ENCODE measurements at places on chromosomes 16 and 17.
A peak's percentile ranks its signal among the peaks of the same experiment; 100 is the strongest.

GRCh38 chr16:58518083-58518979 is 3.0 kb downstream of the SETD6 start:
- DNase-seq = no peak

GRCh38 chr16:48507391-48507790 is 102.6 kb downstream of the N4BP1 start:
- no peak for DNase-seq

GRCh38 chr17:35949401-35949800 is 5.9 kb upstream of the LYZL6 start:
- DNase-seq = no peak

DNA sequence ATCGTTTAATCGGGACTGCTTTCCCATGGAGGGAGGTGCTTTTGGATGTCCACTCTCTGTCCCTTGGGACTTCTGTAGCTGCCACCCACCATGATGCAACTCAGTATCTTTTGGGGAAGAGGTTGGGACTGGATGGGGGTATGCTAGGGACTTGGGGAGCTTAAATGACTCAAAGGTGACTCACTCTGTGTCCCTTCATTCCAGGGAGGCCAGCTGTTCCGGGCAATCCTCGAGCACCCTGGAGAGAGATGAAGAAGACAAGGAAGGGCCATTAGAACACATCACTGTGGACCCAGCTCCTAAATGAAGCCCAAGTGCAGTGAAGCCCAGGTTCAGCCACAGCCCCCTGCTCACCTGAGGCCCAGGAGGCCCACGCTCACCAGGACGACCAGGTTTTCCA is 4.6 kb downstream of the COL1A1 start:
- no peak for DNase-seq

DNA sequence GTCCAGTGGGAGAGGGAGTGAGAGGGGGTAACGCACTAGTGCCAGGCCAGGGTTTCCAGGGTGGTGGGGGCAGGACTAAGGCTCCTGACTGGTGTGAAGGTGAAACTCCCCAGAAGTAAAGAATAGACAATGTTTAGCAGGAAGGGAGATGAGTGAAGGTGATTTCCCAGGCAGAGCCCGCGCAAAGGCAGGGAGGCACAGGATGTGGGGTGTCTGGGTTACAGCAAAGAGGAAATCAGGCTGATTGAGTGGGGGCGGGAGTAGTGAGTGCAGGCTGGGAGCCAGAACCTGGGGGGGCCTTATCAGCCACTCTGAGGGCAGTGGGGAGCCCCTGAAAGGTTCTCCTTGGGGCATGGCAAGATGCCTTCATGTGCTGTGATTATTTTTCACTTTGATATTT is 167.5 kb downstream of the UTP18 start:
- DNase-seq = peak; percentile 21

GRCh38 chr17:35892091-35893035 is 12.2 kb upstream of the CCL5 start:
- no peak for DNase-seq

All from activated CD8-positive, alpha-beta memory T cell treated with anti-CD3 and anti-CD28 coated beads for 1 hour (primary cell).